ENCODE measurements at places on chromosomes 5 and 9. TPM values are rescaled to one million over a fixed set of nuclear protein-coding genes. Genes with fewer than 3 reads are reported as not detected.

ADGRD2 gene
- total RNA-seq: 0.09 TPM

MRPS2 gene
- total RNA-seq: 17.8 TPM

ABO gene
- 0.14 TPM for total RNA-seq

PCDHB3 gene
- 0.09 TPM for total RNA-seq

FRRS1L gene
- 0.09 TPM for total RNA-seq

CNTNAP3B gene
- total RNA-seq: 3.3 TPM

PAM gene
- total RNA-seq: 22.1 TPM

CER1 gene
- total RNA-seq: 0.05 TPM

DNA sequence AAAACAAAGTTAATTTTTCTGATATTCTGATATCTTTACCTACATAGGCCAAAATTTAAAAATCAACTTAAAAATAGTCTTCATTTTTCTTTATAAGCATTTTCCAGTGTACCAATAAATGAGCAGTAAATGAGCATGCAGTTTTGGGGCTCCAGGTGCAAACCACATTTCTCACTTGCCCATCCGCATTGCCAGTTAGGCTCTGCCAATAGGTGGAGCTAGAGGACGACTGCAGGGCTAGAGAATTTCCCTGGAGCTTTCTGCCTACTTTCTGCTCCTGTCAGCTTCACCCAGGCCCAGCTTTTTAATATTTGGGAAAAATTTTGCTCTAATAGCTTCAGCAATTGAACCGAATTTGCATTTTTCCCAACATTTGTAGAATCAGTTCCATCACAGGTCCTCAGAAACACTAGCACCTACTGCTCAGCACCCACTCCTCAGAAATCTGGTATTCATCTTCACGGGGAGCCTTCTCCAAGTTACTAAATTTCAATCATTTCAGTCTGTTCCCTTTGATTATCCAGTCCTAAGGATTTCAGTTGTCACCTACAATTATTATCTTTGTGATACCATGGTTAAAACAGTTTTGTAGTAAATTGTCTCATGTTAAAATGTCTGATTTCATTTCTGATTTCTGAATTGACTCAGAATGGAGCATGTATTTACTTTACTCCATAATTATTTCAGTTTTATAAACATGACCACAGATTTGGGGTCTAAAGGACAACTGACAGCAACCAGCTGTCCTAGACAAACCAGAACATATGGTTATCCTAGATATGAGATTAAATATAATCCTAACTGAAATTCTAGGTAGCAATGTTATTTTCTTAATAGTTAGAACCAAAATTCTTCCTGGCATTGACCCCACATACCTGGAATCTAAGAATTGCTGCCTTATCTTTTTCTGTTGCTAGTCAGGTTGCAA, 104.6 kb upstream of the FAM174A start:
- peak; percentile 27 for DNase-seq

DNA sequence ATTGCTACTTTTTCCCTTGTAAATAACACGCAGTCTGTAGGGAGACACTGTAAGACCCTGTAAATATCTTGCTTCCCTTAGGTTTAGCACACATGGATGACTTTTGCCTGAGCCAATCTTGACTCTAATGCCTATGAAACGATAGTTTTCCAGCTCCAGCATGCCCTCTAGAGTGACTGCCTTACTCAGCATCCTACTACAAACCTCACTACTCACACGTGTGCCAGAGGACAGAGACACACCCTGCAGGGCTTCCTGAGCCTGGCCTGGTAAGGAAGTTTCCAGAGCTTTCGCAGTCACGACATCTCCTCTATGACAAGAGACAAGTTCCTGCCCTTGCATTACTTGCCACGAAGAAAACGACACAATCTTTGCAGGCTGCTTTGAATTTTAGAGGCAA, 138.1 kb downstream of the ATPSCKMT start:
- no peak for DNase-seq

- no peak for DNase-seq
Observed at GRCh38 chr9:17217272-17217671, 82.4 kb downstream of the CNTLN start.

- DNase-seq: no peak
Observed at GRCh38 chr5:9859808-9860207, 229.7 kb upstream of the TAS2R1 start.

GRCh38 chr9:125985998-125986655, 239.0 kb downstream of the PBX3 start:
- no peak for DNase-seq

GRCh38 chr5:173873306-173873922, 14.7 kb upstream of the CPEB4 start:
- DNase-seq: no peak

- no peak for DNase-seq
Observed at GRCh38 chr5:107719034-107719606, 48.4 kb upstream of the EFNA5 start.

- no peak for DNase-seq
Observed at GRCh38 chr9:98039607-98040017, 16.9 kb upstream of the NANS start.

DNA sequence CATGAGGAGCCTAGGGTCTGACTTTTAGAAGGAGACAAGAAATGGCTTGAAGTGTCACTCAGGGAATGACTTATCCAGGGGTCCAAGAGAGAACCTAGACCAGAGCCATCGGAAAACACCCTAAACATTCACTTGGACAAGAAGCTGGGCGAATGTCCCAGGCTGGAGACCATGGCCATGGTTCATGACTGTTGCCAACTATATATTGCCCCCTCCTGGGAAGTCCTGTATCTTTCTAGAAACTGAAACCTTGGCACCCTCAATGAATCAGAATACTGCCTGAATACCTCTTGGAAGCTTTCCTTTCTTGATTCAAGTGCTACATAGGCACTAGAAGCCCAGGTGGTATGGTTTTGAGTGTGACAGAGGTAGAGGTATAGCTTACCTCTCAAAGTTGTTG, 29.9 kb downstream of the TRMO start:
- DNase-seq: no peak

DNA sequence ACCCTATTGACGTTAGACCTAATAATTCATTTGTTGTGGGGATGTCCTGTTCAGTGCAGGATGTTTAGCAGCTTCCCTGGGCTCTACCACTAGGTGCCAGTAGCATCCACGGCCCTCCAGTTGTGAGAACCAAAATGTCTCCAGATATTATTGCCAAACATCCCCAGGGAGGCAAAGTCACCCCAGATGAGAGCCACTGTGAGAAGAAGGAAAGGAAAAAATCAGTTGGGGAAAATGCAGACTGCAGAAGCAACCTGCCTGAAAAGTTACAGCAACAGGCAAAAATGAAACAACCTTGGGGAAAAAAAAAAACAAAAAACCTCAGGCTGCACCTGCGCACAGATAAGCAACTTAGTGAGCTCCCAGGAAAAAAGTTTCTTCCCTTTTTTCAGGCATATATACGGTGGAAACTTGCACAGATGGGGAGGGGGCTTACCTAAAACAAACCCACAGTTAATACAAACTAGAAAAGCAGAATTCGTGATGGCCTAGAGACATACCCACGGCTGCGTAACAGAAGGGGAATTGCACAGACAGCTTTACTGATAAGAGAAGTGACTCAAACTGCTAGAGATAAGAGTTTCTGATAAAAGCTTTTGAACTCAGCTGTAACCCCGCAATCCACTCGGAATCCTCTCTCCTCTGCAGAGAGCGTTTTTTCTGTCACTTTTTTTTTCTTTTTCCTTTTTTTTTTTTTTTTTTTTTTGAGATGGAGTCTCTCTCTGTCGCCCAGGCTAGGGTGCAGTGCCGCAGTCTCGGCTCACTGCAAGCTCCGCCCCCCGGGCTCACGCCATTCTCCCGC, 29.8 kb upstream of the FBP1 start:
- peak; percentile 37 for DNase-seq

- DNase-seq: no peak
Observed at GRCh38 chr9:77899679-77900354, 131.8 kb downstream of the GNAQ start.

- DNase-seq: no peak
Observed at GRCh38 chr9:15178631-15179030, 128.4 kb downstream of the TTC39B start.

- DNase-seq: no peak
Observed at GRCh38 chr5:173452119-173452905, 124.1 kb upstream of the STC2 start.

DNA sequence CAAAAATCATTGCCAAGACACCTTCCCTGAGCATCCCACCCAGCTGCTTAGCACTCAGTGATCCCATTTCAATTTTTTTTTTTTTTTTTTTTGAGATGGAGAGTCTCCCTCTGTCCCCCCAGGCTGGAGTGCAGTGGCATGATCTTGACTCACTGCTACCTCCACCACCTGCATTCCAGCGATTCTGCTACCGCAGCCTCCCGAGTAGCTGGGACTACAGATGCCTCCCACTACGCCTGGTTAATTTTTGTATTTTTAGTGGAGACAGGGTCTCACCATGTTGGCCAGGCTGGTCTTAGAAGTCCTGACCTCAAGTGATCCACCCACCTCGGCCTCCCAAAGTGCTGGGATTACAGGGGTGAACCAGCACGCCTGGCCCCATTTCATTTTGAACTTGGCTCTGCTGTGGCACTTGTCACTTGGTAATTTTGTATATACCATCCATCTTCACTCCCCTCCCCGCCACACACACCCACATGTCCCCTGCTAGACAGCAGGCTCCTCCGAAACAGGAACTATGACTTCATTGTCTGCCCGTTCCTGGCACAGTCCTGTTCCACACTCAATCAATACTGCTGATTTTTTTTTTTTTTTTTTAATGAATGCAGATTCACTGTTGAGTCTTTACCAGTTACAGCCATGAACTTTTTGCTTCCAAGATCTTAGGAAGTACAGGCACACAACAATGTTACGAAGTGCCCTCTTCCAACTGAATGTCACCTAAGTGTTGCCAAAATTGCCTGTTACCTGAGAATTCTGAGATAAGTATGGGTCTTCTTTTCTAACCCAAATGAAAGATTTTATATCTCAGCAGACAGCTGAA, 17.3 kb upstream of the ZBTB34 start:
- no peak for DNase-seq

- no peak for DNase-seq
Observed at GRCh38 chr9:30967476-30967875, 1417.0 kb upstream of the ACO1 start.

DNA sequence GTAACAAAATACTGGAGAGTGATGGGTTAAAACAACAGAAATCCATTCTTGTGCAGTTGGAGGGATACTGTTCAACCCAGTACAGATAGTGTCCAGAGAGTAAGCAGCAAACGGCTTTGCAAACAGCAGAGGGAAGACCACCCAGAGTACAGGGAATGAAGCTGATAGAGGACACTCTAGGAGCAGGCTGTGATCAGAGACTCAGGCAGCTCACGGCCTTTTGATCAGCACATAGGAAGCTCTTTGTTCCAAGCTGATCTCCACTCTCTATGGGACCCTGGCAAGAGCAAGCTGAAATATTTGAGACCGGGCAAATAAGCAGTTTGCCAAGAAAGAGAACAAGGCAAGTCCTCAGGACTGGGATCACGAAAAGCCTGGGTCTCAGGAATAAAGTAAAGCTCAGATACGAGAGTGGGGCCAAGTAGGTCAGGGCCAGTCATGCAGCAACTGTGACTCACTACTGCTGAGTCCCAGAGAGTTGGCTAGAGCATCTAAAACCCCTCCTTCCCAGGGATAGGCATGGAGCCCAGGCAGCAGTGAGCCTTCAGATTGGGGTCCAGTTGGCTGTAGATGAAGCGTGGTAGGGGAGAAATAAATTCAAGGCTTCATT, 52.4 kb downstream of the MELK start:
- DNase-seq: no peak

- DNase-seq: no peak
Observed at GRCh38 chr5:142920849-142921612, 150.9 kb downstream of the ARHGAP26 start.

- DNase-seq: no peak
Observed at GRCh38 chr5:113450929-113451328, 16.1 kb upstream of the TSSK1B start.

- no peak for DNase-seq
Observed at GRCh38 chr9:82597241-82598203, 465.4 kb downstream of the RASEF start.

DNA sequence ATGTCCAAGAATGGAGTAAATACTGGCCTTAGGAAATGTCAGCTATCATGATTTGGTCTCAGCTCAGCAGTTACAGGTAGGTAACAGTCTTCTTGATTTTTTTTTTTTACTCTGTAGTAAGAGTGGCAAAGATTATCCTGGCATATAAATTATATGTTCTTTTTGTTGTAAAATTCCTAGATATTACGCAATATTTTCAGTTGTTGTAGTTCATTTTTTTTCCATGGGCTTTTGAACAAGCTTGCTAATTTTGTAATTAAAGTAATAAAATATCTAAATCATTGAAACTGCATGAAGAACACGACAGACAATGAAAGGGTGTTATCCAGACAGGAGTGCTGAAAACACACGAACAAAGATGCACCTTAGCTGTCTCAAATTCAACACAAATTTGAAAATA, 249.4 kb downstream of the PRDM9 start:
- no peak for DNase-seq

DNA sequence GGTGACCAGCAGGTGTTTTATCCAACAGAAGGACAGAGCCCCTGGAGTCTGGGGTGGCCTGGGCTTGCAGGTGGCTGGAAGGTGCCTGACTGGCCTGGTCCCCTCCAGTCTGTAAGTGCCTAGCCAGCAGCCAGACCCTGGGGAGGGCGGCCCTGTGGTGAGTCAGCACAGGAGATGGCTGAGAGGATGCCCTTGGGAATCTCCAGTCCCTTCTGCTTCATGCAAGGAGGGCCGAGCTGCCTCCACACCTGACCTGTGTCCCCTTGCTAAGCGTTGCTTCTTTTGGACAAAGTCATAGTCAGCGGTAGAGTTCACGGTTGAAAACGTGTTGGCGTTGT, 20.2 kb downstream of the OBP2B start:
- DNase-seq: no peak

- no peak for DNase-seq
Observed at GRCh38 chr9:103169798-103170197, 174.7 kb downstream of the CYLC2 start.

DNA sequence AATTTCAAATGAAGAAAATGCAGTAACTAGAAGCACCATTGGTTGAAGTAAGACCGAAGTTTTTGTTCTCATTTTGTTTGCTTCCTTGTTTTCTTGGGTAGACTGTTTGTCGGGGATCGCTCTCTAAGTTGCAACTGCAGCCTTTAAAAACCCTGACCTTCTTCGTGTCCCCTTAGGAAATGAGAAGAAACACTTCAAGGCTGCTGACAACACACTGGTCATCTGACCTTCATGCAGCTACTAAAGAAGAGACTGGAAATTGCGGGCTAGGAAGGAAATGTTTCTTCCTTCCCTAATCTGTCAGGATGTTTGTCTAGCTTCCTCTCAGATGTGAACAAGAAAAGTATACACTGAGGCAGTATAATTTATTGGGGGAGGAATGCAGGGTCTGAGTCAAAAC, 50.7 kb upstream of the CHSY3 start:
- no peak for DNase-seq

- no peak for DNase-seq
Observed at GRCh38 chr9:73863924-73864323, 633.2 kb upstream of the RORB start.

Measured in thymus (tissue), 14 donors.